ENCODE measurements at places on chromosomes 11 and 22.

DNA sequence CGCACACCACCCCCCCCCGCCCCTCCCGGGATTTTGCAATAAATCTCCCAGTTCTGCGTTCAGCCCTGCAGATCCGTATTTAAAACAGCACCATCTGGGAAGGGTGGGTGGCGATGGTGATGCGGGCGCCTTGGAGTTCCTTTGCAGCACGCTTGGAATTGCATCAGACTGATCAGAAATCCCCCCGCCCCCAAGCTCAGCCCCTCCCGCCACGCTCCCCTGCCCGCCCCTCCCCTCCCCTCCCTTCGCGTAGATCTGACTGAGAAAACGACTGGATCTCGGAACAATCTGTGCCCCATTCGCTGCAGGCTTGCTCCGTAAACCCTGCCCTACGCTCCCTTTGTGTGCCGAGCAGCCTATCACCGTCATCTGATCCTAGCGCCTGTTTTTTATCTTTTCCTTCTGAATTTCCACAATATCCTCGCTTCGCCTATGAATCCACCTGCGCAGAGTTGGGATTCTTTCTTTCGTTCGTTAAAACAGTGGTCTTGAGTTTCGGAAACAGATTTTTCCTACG, 18.1 kb upstream of the BDNF start:
- DNase-seq = no peak

DNA sequence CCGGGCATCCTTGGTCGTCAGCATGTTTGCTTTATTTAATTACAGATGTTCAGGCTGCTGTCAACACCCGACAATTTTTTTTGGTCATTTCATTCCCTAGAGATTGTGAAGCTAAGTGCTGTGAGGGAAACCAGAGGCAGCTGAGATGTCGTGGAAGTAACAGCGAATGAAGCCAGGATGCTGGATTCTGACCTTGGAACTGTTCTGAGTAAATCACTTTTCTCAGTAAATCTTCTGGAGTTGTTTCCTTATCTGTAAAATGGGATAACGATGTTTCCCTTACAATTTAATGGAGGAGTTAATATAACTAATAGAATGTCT, 390 bp upstream of the CKAP5 start:
- DNase-seq = no peak

GRCh38 chr11:112318661-112319060, 58.0 kb upstream of the PLET1 start:
- DNase-seq = no peak

DNA sequence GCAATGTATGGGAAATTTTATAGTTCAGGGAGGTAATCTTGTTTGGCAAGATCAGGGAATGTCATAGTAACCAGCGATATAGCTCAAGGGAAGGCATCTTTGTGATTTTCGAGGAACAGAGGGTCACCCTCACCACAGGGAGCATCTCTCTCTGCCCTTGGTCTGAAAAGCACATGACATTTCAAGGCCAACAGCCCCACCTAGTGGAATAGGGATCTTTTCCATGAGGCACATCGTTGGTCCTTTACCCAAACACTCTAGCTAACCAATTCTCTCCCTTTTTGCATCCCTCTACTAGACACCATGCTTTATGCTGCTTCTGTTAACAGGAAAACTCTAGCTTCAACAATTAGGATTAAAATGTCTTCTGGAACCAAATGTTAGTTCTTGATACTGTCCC, 179.0 kb downstream of the GRM5 start:
- no peak for DNase-seq

DNA sequence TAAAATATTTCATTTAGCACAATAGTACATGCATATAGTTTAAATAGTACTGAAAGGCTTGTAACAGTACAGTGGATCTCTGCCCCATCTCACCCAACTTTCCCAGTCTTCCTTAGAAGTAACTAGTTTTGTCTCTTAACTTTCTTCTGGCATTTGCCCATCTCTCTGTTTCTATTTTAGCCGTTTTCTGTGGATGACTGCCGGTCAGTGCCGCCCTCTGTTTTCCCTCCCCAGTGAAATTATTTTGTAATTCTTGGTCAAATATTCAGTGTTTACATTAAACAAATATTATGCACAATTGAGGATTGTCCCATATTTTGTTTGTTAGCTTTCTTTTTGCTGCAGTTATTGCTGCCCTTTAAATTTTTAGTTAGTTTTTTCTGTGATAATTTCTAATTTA, 8.3 kb downstream of the PDHX start:
- no peak for DNase-seq

DNA sequence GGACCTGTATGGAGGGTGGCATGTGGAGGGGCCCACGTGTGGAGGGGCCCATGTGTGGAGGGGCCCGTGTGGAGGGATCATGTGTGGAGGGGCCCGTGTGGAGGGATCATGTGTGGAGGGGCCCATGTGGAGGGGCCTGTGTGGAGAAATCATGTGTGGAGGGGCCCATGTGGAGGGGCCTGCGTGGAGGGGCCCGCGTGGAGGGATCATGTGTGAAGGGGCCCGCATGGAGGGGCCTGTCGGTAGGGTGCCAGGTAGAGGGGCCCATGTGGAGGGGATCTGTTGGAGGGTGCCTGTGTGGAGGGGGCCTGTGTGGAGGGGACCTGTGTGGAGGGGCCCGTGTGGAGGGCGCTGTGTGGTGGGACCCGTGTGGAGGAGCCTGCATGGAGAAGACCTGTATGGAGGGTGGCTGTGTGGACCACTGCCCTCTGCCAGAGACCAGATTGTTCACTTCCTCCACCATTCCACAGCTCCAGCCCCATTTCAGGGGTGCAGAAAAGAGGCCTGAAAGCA, 47.0 kb downstream of the IGLL5 start:
- DNase-seq = no peak

DNA sequence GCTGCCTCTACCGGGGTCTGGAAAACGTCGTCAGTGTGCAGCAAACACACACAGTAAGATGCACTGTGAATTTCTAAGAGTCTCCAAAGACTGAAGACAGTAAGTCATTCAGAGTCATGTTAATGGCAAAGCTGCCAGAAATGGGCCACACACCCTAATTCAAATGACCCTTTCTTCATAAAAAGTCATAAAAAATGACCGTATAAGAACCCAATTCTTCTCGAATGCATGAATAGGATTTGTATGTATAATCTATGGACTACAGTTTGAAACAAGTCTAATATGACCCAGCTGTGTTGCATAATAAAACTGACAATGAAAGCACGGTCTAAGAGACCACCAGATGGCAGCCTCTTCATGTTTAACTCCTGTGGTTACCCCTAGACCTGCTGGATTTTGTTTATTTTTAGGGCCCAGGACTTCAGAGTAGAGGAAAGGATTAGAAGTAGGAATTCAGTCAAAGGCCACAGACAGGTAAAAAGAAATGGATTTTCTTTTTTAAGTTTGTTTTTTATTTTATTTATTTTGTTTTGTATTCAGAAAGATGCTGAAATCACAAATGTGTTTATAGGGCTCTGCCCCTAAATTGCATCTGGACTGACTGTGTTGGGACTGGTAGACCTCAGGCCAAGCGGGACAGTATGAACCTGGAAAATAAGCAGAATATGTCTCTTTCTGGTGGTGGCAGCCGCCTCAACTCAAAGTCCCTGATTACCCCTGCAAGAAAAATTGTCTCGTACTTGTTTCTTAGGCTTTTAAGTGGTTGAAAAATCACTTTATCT, 32.1 kb upstream of the SLC5A12 start:
- DNase-seq = no peak

GRCh38 chr11:97965849-97966646, 1054.7 kb upstream of the CNTN5 start:
- no peak for DNase-seq

GRCh38 chr11:98056945-98057344, 963.8 kb upstream of the CNTN5 start:
- DNase-seq = no peak

DNA sequence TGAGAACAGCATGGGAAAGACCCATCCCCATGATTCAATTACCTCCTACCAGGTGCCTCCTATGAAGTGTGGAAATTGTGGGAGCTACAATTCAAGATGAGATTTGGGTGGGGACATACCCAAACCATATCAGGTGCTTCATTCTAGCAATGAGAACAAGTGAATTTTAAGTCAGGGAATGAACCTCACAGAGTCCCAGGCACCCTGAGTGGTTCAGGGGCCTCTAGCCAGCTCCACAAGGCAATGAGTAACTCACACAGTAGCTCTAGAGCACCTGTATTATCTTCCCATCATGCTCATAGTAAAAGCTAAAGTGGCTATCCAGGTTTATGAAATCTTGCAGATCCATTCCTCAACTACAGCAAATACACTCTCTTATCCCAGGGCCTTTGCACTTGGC, 13.1 kb upstream of the ACCSL start:
- no peak for DNase-seq

DNA sequence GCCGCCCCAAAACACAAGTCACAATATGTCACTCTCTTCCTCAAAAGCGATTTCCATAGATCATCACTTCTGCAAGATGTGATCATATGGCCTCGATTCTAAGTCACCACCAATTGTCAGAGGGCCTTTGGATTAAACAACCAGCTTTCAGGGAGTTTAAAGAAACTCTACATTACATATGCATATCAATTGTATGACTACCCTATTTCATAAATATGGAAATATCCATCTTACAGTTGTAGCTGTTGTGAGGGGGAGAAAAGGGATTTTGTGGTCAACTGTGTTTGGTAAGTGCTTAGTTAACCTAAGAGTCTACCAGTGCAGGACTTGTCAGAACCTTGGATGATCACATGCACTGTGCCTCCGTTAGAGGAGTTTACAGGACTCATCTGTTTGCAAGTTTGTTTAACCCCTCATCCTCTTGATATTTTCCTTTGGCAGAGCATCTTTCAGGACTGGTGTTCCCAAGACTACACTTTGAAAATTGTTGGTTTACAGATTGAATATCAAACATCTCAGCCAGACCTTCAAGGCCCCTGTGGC, 99.9 kb downstream of the CHST1 start:
- DNase-seq = no peak

DNA sequence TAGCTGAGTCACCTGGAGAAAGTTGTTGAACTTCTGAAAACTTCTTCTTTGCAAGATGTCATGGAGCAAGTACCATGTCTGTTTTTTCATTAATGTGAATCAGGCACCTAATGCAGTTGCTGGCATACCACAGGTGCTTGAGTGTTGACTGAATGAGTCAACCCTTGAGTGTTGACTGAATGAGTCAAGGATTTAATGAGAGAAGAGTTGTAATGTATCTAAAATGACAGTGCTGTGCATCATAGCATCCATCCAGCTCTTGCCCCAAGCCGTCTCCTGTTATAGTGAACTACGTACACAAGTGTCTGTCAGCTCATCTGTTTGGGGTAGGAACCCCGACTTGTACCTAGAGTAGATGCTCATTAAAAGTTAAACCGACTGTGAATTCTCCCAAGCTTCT, 93.1 kb downstream of the CWC15 start:
- DNase-seq = no peak

DNA sequence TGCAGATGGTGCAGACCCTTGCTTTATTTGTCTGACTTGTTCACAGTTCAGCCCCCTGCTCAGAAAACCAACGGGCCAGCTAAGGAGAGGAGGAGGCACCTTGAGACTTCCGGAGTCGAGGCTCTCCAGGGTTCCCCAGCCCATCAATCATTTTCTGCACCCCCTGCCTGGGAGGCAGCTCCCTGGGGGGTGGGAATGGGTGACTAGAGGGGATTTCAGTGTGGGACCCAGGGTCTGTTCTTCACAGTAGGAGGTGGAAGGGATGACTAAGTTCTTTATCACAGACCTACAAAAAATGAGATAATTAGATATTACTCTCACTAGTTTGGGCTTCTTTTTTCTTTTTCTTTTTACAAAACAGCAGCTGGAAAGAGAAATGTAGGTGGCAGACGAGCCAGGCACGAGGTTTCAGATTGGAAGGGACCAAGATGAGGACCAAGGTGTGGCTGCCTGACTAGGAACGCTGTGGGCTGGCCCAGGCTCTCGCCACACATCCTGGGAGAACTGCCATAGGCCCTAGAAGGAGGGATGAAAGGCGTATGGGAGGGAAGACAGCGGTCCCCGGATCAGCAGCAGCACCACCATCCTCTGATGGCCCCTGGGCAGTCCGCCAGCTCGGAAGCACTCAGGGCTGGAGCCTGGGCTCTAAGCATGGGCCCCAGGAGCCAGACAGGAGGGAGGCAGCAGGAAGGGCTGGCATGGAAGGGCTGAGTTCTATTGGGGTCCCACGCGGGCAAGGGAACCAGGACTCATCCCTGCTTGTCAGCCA, 14.2 kb downstream of the TXN2 start:
- no peak for DNase-seq

DNA sequence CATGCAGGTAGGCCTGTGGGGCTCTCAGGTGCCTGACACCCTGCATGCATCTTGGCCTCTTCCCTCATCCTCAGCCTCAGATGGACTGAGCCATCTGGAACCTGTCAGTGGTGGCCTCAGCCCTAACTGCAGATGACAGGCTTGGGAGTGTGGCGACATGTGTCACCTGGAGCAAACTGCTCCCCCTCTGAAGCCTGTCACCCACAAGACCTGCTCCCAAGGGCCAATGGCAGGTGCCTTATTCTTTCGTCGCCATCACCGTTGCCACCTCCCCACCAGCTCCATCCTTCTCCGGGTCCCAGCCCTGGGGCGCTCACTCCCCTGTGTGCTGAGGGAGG, 3.6 kb upstream of the SEPTIN5 start:
- DNase-seq = no peak

DNA sequence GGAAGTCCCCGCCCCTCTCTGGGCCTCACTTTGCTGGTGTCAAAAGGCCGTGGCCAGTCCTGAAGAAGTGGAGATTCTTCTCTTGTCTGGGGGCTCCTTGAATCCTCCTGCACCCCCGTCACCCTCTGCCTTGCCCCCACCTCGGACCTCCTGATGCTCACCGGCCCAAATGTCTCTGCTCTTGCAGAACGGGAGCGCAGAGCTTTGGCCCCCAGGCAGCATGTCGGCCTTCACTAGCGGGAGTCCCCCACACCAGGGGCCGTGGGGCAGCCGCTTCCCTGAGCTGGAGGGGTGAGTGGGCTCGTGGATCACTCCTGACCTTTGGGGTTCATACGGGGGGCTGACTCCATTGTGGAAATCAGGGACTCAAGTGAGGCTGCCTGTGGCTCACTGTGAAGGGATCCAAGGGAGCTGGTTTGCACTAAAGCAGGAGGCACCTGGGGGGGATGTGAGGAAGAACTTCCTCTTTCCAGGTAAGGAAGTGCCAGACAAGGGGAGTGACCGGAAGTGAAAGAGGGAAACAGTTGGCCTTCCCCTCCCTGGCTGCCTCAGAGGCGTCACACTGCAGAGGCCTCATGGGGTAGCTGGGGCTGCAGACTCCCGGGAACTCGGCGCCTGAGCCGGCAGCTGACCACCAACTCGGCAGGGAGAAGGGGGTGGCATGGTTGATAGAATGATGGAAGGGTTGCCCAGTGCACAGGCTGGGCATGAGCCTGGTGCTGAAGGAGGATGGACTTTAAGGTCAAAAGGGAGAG, 23.1 kb downstream of the CSF2RB start:
- DNase-seq = no peak

DNA sequence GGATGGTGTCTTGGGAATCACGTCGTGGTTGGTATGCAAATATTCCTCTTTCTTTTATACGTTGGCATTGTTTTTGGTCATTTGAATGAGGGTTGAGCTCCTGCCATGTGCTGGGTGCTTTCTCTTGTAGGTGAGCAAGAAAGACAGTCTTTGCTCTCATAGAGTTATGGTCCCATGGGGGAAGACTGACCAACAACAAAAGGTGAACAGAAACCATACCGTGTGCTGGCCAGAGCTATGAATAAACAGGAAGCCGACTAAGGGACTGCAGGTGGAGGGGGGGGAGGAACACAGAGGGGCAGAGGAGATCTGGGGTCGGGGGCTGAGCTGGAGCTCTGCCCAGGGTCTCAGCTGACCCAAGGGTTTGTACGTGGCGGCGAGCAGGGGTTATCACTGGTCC, 245.3 kb downstream of the CTTN start:
- no peak for DNase-seq

All from ascending aorta (tissue), 2 donors.